Left ventricle myocardium inferior (tissue), 1 donor: ENCODE measurements at places on chromosomes 11 and 22. TPM values are rescaled to one million over a fixed set of nuclear protein-coding genes. Genes with fewer than 3 reads are reported as not detected.

Gene DSCAML1
- 0.19 TPM for total RNA-seq

Gene DDX25
- 0.14 TPM for total RNA-seq

Gene CCND1
- 160 TPM for total RNA-seq

Gene ANO9
- total RNA-seq: 0.11 TPM

Gene CNIH2
- total RNA-seq: not detected

Gene SESN3
- total RNA-seq: 8.1 TPM

Gene SPTY2D1
- total RNA-seq: 8.7 TPM

Gene RASSF7
- 4.5 TPM for total RNA-seq

Gene PKDREJ
- total RNA-seq: 0.08 TPM
